ENCODE measurements at places on chromosomes 12 and 14. TPM values are rescaled to one million over a fixed set of nuclear protein-coding genes. Genes with fewer than 3 reads are reported as not detected.

PIWIL1 gene
- not detected for total RNA-seq

KRT77 gene
- 1.5 TPM for total RNA-seq

FBLN5 gene
- total RNA-seq, result 108 TPM

C12orf54 gene
- not detected for total RNA-seq

CLECL1 gene
- not detected for total RNA-seq

KCNMB4 gene
- 0.65 TPM for total RNA-seq

POTEM gene
- total RNA-seq, result not detected

KLRC3 gene
- total RNA-seq, result not detected

ZNF410 gene
- total RNA-seq, result 44.9 TPM

FIGNL2 gene
- total RNA-seq, result 0.51 TPM

RACGAP1 gene
- 16.8 TPM for total RNA-seq

NFE2 gene
- total RNA-seq, result 0.51 TPM

SYNDIG1L gene
- total RNA-seq, result 0.49 TPM

STXBP6 gene
- total RNA-seq, result 5.4 TPM

BRI3BP gene
- total RNA-seq, result 4.8 TPM

NDUFA9 gene
- 28.7 TPM for total RNA-seq

CD69 gene
- 5.4 TPM for total RNA-seq

WIF1 gene
- total RNA-seq, result not detected

LRP6 gene
- 22.1 TPM for total RNA-seq

PDZRN4 gene
- 1.7 TPM for total RNA-seq

RNASE4 gene
- total RNA-seq, result 306 TPM

ITGB7 gene
- 2.6 TPM for total RNA-seq

SDR39U1 gene
- 30.6 TPM for total RNA-seq

GZMB gene
- total RNA-seq, result 1.3 TPM

TAS2R30 gene
- 17.9 TPM for total RNA-seq

ACTN1 gene
- total RNA-seq, result 109 TPM

PARPBP gene
- total RNA-seq, result 3.9 TPM

MORN3 gene
- total RNA-seq, result not detected

CFL2 gene
- 72.4 TPM for total RNA-seq

GDF11 gene
- total RNA-seq, result 0.82 TPM

GPX2 gene
- not detected for total RNA-seq

CKB gene
- total RNA-seq, result 275 TPM

IRF2BPL gene
- total RNA-seq, result 22.3 TPM

SPX gene
- 12.9 TPM for total RNA-seq

RIN3 gene
- total RNA-seq, result 23.2 TPM

VWF gene
- total RNA-seq, result 853 TPM

LBHD2 gene
- total RNA-seq, result not detected

OTOGL gene
- 0.51 TPM for total RNA-seq
